ENCODE measurements at places on chromosomes 4 and X.

- DNase-seq = no peak
Observed at GRCh38 chr4:5307928-5308327, 256.6 kb downstream of the STK32B start.

- no peak for DNase-seq
Observed at GRCh38 chr4:101500742-101501141, 153.4 kb upstream of the PPP3CA start.

DNA sequence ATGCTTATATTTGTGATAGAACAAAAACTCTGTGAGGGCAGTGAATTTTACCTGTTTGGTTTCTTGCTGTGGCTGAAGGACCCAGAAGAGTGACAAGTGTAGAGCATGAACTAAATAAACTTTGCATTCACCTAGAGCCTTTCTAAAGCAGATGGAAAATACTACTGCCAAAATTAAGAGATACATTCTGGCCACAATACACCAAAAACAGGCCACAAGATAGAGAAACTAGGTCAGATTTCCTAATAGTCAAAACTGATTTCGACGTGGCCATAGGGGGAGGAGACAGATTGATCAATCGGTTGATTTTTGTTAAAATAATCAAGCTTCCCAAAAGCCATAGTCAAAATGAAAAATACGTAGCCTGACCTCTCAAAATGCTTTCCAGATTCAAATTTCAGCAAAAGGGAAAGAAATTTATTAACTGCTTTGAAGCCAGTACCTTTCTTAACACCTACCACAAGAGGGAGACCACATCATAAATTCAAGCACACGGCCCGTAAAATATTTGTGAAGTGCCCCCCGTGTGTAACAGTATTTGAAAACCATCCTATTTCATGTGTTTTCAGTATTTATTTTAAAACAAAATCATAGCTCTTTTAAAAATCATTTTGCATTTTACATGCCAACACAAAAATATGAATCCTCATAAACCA lies 132.4 kb downstream of the CORIN start:
- DNase-seq = no peak

DNA sequence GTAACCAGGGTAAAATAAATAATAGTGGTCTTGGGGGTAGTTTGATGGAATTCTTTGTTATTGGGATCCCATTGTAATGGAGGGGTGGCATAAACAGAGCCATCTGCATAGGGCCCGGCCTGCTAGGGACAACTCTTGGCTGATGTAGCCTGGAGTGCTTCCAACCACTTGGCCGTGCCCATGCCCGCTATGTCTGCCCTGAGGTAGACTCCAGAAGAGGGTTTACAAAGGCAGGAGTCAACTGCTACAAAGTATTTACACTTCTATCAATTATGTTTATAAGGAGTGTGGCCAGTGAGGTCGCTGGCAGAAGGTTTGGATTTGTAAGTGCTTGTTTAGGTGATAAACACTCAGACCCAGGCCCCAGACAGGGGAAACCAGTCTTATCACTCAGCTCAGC lies 8.1 kb downstream of the RASL11B start:
- no peak for DNase-seq

DNA sequence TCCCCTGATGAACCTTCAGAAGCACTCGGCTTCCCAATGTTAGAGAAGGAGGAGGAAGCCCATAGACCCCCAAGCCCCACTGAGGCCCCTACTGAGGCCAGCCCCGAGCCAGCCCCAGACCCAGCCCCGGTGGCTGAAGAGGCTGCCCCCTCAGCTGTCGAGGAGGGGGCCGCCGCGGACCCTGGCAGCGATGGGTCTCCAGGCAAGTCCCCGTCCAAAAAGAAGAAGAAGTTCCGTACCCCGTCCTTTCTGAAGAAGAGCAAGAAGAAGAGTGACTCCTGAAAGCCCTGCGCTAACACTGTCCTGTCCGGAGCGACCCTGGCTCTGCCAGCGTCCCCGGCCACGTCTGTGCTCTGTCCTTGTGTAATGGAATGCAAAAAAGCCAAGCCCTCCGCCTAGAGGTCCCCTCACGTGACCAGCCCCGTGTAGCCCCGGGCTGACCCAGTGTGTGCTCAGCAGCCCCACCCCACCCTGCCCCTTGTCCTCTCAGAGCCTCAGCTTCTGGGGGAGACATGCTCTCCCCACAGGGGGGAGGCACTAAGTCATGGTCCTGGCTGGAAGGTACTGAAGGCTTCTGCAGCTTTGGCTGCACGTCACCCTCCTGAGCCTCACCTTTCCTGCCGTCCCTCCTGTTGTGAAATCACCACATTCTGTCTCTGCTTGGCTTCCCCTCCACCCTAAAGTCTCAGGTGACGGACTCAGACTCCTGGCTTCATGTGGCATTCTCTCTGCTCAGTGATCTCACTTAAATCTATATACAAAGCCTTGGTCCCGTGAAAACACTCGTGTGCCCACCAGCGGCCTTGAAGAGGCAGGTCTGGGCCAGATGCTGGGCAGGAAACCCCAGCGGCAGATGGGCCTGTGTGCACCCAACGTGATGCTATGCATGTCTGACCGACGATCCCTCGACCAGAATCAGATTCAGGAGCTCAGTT lies 34.7 kb downstream of the NOP14 start:
- DNase-seq = no peak

DNA sequence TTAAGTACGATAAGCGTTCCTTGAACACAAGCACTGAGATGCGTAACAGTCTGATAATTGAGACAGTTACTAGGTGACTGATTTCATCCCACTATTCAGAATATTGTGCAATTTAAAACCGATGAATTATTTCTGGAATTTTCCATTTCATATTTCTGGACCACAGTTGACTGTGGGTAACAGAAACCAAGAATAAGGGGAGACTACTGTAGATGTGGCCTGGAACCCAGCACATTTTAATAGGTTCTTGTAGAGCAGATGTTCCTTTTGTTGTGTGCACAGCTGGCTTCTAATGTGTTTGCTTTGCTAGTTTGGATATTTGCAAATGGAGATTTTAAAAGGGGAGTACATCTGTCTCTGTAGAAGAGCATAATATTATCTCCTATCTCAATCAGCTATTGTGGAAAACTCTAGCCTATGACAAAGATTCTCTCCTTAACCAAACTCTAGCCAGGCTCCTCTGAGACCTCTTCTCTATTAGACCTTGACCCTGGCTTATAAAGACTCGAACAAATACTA lies 16.4 kb downstream of the NAAA start:
- DNase-seq = no peak

DNA sequence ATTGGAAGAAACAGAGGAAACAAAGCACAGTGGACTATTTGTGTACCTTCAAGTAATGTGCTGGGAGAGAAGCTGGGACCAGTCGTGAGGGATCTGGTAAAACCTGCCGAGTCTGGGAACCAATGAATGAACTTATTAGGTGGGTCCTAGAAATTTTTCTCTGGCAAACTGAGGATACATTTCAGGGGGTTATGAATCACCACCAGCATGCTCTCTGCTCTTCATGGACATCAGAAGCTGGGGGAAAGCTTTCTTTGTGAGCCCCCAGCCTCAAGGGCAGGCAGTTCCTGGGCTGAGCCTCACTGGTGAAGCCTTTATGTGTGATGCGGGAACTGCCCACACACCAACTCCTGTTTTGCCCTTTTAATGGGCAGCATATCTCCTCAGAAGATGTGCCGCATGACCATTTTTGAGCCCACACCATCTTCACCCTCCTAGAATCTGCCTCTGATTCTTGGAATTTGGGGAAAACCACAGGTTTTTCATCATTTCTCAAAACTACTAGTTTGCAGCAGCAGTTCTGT lies 95.4 kb upstream of the ENPP6 start:
- DNase-seq = no peak

DNA sequence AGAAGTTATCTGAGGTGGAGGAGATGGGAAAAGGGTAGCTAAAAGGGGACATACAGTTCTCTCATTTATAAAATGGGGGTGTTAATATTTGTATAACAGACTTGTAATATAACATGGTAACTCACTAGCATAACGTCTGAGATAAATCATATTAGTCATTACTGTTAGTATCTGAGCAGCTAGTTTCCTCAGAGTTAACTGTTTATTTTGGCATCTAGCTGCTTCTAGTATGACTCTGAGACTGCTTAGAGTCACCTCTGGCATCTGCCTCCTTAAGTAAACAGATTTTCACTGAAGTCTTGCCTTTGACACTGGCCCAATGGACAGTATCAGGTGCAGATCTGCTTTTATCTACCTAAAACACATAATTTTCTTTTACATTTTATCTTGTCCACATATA lies 58.1 kb downstream of the SLC30A9 start:
- DNase-seq = no peak

GRCh38 chrX:153443476-153444332 lies 2.2 kb downstream of the TREX2 start:
- no peak for DNase-seq

GRCh38 chr4:94582517-94582916 lies 130.8 kb downstream of the PDLIM5 start:
- no peak for DNase-seq

DNA sequence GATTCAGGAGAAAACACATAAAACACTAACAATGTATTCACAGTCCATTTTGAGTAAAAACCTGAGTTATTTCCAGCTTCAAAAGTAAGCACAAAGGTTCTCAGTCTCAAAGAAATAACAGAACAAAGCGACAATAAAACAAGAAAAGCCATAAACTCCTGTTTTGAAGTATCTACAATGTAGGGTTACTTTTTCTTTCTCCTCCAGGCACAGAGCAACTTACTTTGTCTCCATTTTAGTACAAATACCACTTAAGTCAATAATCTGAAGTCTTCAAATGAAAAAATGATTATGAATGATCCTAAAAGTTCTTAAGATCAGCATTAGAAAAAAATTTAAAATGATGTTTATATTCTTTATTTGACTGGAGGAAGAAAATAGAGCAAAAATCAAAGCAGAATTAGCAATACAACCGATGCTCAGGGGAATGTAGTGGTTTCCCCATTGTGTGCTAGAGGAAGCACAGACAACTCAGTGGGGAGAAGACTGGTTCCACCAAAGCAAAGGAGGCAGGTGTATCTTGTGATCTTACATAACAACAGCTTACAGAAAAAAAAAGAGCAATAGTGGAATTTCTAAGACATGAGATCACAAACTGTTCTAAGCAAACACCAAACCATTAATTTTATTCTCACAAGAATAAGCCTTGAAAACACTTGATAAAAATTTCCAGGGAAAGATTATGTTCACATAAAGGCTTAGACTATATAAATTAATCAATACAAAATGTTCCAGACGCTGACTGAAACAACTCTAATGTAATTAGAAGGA lies 35.1 kb downstream of the EPHA5 start:
- DNase-seq = no peak

- no peak for DNase-seq
Observed at GRCh38 chrX:97846718-97847237, 963.1 kb downstream of the RPA4 start.

DNA sequence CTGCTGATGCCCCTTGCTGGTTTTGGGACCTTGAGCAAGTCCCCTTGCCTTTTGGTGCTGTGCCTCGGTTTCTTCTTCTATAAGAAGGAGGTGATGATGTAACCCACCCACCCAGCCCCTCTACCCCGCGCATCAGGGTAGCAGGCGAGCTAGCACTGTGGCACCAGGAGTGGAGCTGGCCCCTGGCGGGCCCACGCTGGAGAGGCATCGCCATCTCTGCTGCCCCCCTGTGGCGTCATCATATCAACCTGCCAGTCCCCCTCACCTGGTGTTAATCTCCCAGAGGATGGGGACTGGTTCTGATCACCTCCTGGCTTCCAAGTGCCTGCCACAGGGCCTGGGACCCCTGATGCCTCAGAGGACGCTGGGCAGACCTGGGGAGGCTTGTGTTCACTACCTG lies 6.3 kb upstream of the SORCS2 start:
- no peak for DNase-seq

- DNase-seq = no peak
Observed at GRCh38 chr4:17165286-17165685, 266.8 kb upstream of the LDB2 start.

GRCh38 chrX:48782795-48783194 lies 3.6 kb upstream of the GATA1 start:
- DNase-seq = no peak

- no peak for DNase-seq
Observed at GRCh38 chr4:137274404-137274803, 257.9 kb downstream of the PCDH18 start.

DNA sequence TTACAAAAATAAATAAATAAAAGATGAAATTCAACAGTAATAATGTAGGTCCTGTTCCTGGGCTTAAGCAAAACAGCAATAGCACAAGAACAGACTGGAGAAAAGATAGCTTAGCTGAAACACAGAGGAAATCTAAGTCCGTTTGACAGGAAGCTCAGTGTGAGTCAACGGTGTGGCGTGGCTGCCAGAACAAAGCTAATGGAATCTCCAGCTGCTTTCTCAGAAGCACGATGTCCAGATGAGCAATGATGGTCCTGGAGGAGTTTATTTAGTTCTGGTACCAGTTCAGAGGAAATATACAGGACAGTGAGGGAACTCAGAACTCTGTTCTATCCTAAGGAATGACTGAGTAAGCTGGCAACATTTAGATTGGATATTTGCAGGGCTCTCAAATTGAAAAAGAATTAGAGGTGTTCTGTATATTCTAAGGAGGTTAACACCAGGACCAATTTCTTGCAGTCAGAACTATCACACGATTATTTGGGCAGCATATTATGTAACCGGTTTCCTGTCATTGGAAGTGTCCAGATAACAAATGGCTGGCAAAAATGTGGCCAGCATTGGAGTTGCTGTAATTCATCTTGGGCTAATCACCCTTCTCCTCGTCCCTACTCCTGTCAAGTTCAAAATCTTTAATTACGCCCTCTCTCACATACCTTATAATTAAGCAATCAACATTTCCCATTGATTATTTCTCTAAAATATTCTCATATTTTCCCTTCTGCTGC lies 12.7 kb downstream of the GAB3 start:
- no peak for DNase-seq

GRCh38 chr4:121679267-121679666 lies 17.5 kb downstream of the ANXA5 start:
- DNase-seq = no peak

GRCh38 chr4:134936014-134936413 lies 734.4 kb upstream of the PABPC4L start:
- DNase-seq = no peak

DNA sequence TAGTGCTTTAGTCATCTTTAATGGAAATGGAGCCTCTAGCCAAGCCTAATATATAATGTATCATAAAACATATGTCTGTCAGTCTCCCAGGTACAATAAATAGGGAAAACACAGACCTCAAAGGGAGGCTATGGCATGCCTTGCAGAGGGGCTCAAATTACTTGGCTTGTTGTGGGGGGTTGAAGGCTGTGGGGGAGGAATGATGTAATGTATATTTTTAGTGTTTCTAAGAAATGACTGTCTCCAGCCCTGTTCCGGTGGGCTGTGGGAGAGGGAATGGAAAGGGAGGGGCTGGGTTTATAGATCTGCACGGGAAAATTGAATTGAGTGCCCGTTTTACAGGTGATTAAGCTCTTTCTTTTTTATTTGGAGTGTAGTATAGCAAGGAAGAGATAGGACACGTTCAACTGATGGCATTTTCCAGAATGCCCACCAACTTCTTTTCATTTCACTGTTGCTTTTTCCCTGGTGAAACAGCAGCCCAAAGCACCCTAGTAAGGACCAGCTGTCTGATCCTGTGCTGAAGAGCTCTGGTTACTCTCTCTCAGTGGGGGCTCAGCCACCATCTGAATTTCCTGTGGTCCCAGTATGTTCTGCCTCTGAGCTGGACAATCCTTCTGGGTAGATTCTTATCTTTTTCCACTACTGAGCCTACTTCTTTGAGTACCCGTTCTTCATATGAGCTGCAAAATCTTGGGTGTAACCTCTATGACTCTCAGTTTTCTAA lies 220.7 kb upstream of the CASK start:
- DNase-seq = no peak

GRCh38 chr4:143667461-143667860 lies 33.0 kb downstream of the FREM3 start:
- DNase-seq = no peak

- no peak for DNase-seq
Observed at GRCh38 chr4:118154649-118155048, 120.4 kb downstream of the NDST3 start.

Data from stimulated activated CD8-positive, alpha-beta memory T cell treated with anti-CD3 and anti-CD28 coated beads, Interleukin-7, amount 100 ng/mL, for 24 hours (primary cell).